ENCODE measurements at places on chromosomes 11 and 22.
A peak's percentile ranks its signal among the peaks of the same experiment; 100 is the strongest.

DNA sequence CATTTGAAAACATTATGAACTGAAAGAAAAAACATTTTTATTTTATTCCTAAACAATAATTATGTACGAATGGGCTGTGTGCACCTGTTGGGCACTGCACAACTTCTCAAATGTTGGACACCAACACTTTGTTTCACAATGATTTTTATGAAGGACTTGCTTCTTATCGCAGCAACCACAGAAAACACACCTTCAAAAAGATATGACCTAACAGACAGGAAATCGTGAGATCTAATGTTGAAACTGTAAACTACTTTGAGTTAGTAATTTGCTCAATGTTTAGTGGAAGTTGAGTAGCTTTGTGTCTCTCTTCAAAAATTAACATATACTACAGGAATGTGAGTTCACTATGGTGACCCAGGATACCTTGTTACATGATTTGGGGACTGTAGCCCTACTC is 98.6 kb downstream of the NXPE2 start:
- DNase-seq, result no peak

DNA sequence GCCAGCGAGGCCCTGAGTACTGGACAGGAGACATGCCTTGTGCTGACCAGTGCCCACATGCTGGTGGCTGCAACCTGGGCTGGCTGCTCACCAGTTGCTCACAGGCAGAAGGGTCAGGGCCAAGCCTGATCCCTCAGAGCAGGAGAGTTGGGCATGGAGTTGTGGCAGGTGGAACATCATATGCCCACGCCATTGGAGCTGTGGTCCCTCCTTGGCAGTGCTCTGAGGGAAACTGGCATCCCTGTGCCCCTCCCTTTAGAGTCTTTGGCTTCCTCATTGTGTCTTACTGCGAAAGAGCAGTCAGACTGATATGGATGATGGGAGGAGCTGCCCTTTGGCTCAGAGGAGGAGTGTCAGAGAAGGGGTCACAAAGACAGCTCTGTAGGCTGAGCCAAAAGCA is 3.1 kb upstream of the MYEOV start:
- DNase-seq, result no peak

GRCh38 chr11:12109591-12110196 is 696 bp upstream of the MICAL2 start:
- DNase-seq, result no peak

DNA sequence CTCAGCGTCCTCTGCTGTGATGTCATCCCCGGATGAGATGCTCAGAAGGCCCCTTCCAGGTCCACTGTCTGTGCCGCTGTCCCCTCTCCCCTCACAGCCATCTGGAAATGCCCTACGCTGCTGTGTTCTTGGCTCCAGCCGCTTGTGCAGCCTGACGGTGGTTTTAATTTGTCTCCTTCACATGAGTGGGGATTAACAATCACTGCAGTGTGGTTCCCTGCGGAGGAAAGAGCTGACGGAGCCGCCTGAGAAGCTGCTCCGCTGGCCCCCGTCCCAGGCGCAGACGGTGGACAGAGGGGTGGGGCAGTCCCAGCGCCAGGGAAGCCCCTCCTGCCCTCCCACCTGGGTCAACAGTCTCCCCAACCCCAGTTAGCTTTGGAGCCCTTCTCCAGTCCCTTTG is 67.5 kb upstream of the PHF21B start:
- no peak for DNase-seq

GRCh38 chr11:27209562-27210005 is 153.4 kb downstream of the CCDC34 start:
- DNase-seq, result peak; percentile 99

GRCh38 chr22:47281126-47282106 is 519.0 kb downstream of the TBC1D22A start:
- DNase-seq, result peak; percentile 55

DNA sequence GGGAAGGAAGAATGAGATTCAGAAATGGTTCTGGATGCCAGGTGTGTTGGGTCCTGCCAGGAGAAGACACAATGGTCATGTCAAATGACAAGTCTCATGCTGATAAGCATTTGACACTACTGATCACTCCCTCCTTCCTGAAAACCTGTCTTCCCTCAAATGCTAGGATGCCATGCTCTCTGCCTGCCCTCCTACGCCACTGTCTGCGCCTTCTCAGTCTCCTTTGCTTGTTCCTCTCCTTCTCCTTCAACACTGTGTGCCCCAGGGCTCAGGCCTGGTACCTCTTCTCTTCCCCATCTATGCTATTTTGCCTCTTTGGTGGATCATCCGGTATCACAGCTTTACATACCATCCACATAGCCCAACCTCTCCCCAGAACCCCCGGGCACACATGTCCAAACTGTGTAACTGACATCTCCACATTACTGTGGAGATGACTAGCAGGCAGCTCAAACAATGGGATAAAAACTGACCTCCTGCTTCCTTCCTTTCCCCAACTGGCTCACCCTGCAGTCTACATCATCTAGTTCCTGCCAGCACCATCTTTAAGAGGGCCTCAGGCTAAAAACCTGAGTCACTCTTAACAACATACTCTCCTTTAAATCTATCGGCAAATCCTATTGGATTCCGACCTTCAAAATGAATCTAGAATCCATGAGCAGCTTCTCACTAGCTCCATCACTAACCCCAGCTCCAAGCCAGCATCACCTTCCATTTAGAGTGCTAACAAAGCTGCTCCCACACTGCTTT is 8.2 kb downstream of the AP1B1 start:
- no peak for DNase-seq

DNA sequence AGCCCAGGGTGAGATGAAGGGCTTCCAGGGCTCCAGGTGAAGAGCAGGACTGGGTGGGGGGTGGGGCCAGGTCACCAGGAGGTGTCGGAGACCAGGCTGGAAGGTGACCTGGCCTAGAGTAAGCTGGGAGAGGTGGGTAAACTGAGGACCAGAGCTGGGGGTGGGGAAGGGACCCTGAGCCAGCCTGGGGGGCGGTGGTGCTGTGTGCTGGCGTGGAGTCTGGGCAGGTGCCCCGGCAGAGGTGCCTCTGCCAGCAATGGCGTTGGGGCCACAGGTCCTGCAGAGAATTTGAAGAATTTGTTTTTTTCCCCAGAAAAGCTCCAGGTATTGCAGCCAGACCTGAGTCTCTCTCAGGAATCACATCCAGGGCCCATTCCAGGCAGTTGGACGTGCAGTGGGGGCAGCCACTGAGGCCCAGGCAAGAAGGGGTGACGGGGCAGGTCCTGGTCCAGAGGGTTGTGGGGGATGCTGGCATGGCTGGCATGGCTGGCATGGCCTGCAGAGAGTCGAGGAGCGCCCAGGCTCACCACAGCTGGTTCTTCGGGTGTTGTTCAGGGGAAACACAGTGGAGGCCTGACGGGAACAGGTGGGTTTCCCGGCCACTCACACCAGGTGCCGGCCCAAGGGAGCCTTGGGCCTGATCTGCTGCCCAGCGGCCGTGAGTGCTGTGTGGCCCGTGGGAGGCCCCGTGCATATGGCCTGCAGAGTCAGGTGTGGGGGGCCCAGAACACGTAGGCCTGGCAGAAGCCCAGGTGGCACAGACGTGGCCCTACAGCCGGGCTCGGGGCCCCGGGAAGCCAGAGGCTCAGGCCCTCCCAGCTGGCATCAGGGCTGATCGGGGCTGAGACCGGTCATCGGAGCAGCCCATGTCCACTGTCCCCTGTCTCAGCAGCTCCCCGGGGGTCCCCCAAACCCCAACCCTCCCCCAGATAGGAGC is 6.4 kb upstream of the MUC6 start:
- no peak for DNase-seq

GRCh38 chr11:86129740-86130540 is 61.1 kb upstream of the PICALM start:
- DNase-seq, result no peak

DNA sequence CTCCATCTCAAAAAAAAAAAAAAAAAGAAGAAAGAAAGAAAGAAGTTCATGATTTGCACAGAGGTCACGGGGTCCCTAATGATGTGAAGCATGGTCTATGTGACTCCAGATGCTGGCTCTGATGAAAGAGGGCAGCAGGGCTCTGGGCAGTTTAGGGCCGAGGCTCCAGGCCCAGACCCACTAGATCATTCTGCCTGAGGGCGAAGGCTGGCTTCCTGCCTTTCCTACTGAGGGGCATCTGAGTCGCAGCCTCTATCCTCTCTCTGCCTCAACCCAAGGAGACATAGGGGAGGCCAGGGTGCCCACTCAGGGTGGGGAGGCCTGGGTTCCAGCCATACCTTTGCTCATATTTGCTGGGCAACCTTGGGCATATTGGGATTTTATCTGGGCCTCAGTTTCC is 4.8 kb downstream of the SLC35E4 start:
- DNase-seq, result no peak

- no peak for DNase-seq
Measured at GRCh38 chr11:101478587-101479369, 105.0 kb downstream of the TRPC6 start.

DNA sequence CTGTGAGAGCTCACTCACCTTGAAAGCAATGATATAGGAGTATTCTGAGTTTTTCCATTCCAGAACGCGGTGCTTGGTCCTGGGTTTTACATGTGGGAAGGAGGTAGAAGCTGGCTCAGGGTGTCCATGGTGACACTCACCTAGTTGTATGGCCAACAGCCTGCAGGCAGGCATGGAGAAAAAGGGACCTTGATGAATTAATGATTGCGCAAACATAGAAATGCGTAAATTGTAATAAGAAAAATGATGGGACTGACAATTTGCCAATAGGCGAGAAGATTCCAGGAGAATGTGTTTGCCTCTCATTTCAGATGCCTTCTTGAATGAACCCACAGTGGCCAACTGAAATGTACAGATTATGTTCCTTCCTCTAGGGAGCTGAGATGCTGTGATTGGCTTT is 53.4 kb upstream of the MYO18B start:
- DNase-seq, result no peak

DNA sequence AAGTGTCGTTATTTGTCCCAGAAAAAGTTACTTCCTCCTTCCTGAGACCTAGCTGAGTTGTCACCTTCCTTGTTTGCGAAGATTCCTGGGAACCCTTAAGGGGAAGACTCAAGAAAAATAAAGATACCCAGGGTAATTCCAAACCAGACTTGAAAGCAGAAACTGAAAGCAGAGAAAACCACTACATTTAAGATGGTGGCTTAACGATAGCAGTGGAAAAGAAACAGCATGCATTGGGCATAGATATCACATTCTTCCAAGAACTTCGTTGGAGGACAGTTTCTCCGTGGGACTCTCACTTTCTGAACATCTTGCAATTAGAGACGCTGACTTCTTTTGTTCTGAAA is 89.1 kb downstream of the FAM76B start:
- no peak for DNase-seq

GRCh38 chr11:12469451-12469850 is 92.1 kb downstream of the PARVA start:
- peak; percentile 33 for DNase-seq

- no peak for DNase-seq
Measured at GRCh38 chr22:21069375-21069774, 23.6 kb downstream of the LRRC74B start.

GRCh38 chr11:69178819-69179482 is 23.2 kb downstream of the SMIM38 start:
- DNase-seq, result no peak

DNA sequence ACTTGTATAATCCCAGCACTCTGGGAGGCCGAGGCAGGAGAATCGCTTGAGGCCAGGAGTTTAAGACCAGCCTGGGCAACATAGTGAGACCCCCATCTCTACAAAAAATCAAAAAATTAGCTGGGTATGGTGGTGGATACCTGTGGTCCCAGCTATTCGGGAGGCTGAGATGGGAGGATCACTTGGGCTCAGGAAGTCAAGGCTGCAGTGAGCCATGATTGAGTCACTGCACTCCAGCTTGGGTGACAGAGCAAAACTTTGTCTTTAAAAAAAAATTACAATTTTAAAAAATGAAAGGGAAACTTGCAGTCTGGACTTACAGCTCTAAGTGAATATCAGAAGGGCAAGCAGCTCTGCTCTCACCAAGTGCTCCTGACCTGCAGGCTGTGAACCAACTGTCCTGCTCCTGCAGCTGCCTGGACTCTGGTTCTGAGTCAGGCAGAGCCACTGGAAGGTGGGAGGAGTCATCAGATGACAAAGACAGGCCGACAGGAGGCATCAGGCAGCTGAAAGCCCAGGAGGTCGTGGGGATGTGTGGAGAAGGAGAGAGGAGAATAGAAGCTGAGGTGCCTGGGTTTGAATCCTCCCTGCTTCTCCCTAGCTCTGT is 9.6 kb downstream of the SMTNL1 start:
- DNase-seq, result peak; percentile 27

DNA sequence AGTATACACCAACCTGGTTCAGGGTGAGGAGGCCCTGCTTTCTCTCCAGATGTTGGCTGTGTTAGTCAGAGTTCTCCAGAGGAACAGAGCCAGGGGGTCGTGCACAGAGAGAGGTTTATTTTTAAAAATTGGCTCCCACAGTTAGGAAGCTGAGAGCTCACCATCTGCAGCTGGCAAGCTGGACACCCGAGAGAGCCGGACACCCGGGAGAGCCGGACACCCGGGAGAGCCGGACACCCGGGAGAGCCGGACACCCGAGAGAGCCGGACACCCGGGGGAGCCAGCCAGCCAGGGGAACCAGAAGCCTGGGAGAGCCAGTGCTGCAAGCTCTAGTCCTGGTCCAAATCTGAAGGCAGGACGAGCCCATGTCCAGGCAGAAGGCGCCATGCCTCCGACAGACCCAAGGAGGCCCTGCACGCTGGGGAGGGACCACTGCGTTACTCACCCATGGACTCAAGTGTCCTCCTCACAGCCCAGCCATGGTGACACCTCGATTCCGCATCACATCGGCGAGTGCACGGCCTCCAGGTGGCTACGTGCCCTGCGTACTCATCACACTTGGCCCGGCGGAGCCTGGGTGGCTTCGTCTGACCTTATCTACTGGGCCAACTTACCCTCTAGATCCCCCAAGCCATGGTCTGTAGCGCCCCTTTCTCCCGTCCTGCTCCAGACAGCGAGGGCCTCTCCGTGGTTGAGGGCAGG is 99.0 kb downstream of the BRD1 start:
- DNase-seq, result no peak

GRCh38 chr11:78706551-78706950 is 131.9 kb upstream of the NARS2 start:
- DNase-seq, result no peak

DNA sequence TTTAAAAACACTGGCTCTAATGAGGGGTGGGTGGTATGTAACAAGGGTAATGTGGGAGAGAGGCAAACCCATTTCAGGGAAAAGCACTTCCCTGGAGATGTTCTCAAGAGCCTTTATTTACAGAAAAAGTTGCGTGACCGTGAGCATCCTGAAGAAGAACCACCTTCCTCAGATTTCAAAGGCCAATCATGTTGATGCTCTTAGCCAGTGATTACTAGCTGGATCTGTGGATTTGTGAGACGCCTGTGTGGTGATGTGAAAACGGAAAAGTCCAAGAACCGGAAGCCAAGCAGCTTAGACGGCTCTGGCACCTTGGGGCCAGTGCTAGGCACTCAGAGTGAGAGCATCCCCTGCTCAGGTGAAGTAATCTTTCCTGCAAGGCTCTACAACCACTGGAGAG is 12.6 kb upstream of the UBASH3B start:
- DNase-seq, result no peak

- DNase-seq, result peak; percentile 78
Measured at GRCh38 chr11:33808228-33808828, 34.0 kb upstream of the FBXO3 start.

GRCh38 chr22:47144791-47145425 is 382.5 kb downstream of the TBC1D22A start:
- no peak for DNase-seq

GRCh38 chr11:122394313-122394712 is 261.2 kb upstream of the UBASH3B start:
- no peak for DNase-seq

All from fibroblast of skin of abdomen (primary cell).